Activated naive CD4-positive, alpha-beta T cell (primary cell): ENCODE measurements at places on chromosomes 12 and 14.

DNA sequence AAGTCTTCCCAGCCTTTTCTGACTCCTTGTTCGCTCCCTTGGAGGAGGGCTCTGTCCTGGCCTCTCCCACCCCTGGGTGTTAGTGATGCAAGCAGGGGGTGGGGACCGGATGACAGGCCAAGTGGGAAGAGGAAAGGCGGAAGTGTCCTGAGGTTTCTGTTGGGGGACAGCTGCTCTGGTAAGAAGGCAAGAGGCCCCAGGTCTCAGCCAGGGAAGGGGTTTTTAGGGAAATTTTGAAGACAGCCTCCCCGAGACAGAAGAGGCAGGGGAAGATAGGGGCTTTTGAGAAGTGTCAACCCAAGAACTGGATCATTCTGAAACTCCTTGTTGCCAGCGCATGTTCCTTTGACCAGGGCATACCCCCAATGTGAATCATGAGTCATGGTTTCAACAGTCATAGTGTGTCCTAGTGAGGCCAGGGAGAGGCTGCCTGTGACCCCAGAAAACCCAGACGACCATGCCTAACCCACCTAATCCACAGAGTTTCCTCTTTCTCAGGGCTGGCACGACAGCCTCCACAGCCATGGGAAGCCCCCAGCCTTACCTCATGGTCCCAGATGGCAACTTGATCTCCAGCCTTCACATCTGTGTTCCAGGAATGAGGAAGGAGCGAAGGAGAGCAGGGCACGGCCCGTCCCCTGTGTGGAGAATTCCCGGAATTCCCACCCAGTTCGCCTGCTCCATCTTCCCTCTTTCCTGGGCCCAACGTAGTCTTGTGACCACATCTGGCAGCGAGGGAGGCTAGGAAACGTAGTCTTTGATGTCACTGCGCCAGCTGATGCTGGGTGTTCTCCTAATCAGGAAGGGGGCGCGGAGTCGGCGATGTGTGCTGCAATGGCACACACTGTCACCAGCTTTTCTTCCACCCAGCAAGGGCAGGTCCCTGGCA is 4.9 kb upstream of the GPR132 start:
- no peak for DNase-seq

DNA sequence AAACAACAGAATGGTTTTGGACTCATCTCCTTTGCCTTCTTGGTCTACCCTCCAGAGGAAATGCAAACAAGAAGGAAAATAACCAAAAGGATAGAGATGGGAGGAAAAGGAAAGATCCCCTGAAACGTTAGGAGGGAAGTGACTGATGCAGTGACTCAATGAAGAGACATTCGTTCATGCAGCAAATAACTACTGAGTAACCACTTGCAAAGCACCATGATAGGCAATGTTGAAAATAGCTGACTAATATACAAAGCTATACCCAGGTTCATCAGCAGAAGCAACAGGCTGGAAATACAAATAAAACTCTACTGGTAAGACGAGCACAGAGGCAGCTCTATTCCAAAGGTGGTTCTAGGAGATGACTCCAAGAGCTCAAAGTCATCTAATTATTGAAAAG is 41.8 kb downstream of the R3HDM2 start:
- DNase-seq: no peak

DNA sequence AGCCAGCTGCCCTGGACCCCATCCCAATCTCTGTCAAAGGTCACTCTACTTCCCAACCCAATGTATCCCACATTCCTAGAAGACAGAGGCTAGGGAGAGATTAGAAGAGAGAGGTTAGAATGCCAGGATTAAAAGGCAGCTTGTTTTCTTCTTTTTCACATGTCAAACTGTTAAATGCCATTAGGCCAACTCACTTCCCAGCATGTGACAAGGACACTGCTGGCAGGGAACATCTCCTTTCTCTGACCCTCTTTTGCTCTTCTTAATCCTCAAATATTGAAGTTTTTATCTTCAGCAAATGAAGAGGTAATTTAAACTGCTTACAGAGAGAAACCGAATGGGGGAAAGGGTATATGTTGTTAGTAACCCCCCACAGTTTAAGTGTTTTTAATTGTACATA is 89.1 kb downstream of the BBS10 start:
- DNase-seq: no peak

GRCh38 chr14:60839657-60840056 is 105.1 kb downstream of the MNAT1 start:
- no peak for DNase-seq

- no peak for DNase-seq
Observed at GRCh38 chr14:22588526-22589095, 413 bp downstream of the DAD1 start.
